ENCODE measurements at places on chromosomes 1 and 21.

GRCh38 chr1:115251856-115252255, 86.2 kb downstream of the NGF start:
- no peak for DNase-seq

- DNase-seq = no peak
These were observed 104.5 kb downstream of the AK5 start for GRCh38 chr1:77386276-77386675.

DNA sequence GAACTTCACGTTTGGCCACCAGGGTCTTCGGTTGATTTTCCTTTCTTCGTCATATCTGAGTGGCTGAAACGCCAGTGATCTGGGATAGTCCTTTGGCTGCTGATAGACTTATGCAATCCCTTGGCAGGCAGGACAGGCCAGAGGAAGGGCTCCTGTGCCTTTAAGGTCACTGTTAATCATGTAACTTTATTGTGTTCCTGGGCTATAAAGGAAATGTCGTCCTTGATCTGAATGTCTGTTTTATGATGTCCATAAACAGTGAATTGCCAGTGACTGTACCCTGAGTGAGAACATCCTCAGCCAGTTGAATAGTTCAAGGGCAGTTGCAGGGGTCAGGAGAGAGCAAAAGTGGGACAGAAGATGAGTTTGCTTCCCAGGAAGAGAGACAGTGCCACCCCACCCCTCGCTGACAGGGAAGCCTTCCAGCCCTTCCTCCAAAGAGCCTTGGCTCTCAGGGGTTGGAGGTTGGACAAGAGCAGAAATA, 68.0 kb downstream of the PDE9A start:
- DNase-seq = no peak

GRCh38 chr1:207813946-207814345, 62.1 kb downstream of the CD46 start:
- DNase-seq = no peak

- DNase-seq = peak; percentile 77
These were observed 4.6 kb downstream of the TMEM63A start for GRCh38 chr1:225877580-225877979.

DNA sequence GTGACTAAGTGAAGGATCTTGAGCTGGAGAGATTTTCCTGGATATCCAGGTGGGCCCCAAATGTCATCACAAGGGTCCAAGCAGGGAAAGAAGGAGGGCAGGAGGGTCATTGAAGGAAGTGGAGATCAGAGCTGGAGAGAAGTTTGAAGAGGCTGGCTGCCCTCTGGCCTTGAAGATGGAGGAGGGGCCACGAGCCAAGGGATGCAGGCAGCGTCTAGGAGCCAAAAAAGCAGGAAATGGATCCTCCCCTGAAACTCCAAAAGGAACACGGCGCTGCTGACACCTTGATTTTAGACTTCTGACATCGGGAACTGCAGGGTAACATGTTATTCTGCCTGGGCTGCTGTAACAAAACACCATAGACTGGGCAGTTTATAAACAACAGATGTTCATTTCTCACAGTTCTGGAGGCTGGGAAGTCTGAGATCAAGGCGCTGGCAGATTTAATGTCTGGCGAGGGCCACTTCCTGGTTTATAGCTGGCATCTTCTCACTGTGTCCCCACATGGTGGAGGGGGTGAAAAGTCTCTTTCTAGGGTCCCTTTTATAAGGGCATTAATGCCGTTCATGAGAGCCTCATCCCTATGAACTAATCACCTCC, 28.8 kb upstream of the ZBTB21 start:
- DNase-seq = no peak

GRCh38 chr1:157110686-157111085, 11.1 kb upstream of the ETV3L start:
- no peak for DNase-seq

- DNase-seq = peak; percentile 84
These were observed 74.1 kb downstream of the XCL2 start for GRCh38 chr1:168469690-168470089.

- DNase-seq = no peak
These were observed 9.5 kb downstream of the CTSK start for GRCh38 chr1:150798525-150798924.

DNA sequence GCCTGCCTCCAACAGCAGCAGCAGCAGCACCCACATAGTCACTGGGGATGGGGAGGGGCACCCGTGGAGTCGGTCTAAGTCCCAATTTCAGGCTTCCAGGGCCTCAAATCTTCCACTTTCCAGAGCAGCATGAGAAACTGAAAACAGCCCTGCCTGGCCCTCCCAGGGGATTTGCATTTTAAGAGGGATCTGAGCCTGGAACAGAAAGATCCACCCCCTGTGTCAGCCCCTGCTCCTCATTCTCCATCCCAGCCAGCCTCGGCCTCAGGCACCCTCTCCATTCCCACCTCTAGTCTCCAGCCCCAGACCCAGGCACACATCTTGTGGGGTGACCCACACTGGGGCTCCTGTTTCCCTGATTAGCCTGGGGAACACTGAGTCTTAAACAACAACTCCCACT, 51.8 kb downstream of the FBXO2 start:
- DNase-seq = no peak

DNA sequence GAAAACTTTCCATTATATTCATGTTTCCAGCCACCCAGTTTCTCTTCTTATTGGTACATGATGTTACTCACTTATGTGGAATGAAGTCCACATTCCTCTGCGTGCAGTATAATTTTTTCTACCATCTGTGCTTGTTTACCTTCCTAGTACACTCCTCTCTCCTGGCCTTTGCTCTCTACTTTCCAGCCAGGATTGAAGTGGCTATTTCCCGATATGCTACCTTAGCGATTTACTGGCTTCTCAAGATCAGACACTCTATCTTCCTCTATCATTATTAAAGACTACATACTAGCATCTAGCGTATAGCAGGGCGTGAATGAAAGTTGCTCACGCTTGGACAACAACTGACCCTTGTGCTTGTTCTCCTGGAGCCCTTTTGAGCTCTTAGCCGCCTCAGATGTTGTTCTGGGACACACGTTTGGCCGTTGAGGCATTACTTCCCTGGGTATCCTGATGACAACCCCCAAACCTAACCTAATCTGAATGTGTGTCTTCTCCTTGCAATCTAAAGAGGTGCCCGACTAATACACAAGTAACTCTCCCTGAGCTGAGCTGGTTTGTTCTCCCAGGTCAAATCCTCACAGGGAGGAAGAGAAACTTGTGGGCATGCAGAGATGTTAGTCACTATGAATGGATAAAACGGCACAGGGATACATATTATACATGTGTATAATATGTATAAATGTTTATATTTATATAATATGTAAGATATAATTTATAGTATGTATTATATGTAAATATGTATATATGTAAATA, 13.4 kb upstream of the MTARC2 start:
- no peak for DNase-seq

GRCh38 chr1:111204201-111204982, 3.9 kb upstream of the DENND2D start:
- DNase-seq = peak; percentile 78

DNA sequence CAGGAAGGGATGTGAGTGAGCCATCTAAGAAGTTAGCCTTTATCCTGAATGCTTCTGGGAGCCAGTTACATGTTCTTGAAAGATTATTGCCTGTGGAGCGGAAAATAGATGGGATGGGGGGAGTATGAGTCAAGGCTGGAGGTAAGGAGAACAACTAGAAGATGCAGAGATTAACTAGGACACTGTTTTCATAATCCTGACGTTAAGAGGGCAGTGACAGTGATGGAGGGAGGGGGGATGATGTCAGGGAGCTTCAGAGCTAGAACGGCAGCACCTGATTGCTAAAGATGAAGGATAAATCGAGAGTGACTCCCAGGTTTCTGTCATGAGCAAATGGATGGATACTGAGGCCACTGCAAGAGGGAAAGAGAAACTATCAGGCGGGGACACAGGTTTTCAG, 10.0 kb upstream of the RCSD1 start:
- DNase-seq = no peak

DNA sequence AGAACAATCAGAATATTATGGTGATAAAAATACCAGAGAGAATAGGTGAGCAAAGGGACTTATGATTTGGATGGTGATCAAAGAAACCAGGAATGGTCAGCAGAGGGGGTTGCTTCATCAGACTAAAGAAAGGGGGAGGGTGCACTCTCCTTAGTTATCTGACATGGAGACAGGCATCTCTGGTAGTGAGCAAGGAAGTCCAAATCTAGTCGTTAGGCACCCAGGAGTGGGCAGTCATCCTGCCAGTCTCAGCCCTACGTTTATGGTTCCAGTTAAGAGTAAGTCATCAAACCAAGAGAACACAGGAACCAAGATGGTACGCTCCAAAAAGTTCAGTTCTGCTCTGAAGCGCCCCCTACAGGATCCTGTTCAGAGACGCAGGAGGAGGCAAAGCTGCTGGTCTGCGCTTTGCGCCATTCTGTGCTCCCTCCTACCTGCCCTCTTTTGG, 28.6 kb downstream of the EBNA1BP2 start:
- DNase-seq = no peak

Measured in Right ventricle myocardium superior (tissue), 1 donor.